Stimulated activated CD8-positive, alpha-beta memory T cell treated with anti-CD3 and anti-CD28 coated beads, Interleukin-12 subunit alpha, Interleukin-12 subunit beta, amount 100 ng/mL, for 1 hour (primary cell): ENCODE measurements at places on chromosomes 2 and 18.

GRCh38 chr2:148742373-148742772 is 97.8 kb downstream of the EPC2 start:
- DNase-seq = no peak

DNA sequence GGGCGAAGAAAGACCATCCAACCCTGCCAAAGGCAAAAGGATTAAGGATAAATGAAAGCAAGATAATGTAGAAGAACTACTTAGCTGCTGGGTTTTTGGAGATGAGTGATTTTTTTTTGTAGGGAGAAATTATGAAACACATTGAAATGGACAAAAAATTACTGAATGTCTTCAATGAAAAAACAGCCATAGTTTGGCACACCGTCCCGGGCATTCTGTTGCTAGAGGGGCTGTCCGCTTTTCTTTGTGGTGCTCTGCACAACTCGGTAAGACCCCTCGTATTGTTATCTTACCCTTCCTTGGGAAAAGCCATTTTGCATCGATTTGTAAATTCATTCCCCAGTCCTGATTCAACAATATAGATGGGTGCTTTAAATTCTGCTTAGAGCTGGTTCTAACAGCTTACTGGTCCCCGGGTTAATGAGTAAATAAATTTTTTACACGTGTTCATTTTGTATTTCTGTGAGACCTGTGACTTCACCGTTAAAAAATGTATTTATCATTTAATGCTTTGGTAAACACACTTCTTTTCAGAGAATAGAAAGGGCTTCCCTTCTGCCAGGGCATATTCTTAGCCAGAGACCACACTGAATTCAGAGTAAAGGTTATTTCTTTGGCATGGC is 912 bp upstream of the LAPTM4A start:
- no peak for DNase-seq

- no peak for DNase-seq
Measured at GRCh38 chr2:98565286-98565860, 42.9 kb downstream of the COA5 start.

- DNase-seq = no peak
Measured at GRCh38 chr18:62755946-62756345, 40.6 kb downstream of the PHLPP1 start.

GRCh38 chr2:153536115-153536514 is 57.6 kb upstream of the RPRM start:
- DNase-seq = no peak

DNA sequence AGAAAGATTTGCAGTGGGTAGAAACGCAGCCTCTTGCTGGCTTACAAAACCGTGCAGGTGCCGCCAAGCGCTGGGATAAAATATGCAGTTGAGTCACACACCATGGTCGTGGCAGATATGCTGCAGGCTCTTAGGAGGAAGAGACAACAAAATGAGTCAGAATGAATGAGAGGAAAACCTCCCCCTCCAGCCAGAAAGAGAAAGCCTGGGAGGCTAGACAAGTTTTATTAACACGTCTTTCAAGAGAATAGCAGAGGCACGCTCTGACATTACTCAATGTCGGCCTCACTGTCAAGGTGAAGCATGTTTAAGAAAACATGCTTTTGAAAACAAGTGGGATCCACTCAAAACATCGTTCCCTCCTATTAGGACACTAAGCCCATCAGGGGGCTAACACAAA is 37.1 kb upstream of the ZCCHC2 start:
- no peak for DNase-seq

DNA sequence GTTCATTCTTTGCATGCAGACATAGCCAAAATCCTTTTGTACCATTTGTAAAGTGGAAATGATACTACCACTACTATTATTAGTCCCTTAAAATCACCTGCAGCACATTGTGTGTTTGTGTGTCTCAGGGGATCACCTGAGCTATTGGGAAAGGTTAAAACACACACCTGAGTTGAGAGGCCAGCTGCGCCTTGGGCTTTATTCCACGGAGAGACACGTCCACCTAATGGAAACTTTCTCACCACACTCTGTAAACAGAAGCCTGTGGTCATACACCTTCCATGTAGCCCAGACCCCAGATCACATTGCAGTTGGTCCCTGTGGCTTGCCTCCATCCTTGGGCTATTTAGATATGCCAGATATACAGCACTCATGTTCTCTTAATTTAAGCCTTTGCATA is 81.8 kb upstream of the SH3BP4 start:
- no peak for DNase-seq

DNA sequence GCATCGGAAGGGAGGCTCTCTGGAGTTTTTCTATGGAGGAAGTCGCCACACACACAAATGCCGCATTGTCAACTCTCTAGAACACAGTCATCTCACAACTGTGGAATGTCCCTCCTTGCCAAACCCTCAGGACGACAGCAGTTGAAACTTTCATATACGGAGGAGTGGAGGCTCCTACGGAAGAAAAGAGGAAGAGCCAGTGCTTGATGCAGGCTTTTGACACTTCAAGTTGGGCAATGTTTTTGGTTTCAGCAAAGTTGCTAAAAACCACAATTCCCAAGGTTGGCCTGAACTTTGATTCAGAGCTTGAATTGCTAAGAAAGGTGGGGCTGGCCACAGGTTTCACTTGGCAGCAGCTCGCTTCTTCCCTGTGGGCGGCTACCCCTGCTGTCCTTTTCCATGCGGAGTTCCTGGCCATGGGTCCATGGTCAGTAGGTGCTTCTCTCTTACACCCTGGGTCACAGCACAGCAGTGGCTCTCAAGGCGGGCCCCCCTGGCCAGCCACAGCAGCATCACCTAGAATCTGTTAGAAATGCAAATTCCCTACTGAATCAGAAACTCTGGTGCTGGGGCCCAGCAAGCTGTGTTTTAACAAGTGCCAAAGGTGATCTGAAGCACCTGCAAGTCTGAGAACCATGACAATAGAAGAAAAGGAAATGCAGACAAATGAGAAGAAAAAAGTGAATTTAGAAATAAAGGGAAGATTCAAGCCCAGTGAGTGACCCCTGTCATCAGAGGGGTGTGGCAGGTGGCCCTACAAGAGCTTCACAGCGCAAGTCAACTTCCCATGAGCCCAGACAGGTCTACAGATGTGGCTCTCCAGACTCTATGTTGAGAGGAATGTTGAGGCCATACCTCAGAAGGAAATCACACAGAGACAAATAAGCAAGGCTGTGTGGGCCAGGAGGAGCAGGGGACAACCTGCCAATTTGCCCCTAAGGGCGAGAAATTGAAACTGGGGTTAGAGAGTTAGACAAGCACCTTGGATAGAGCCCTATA is 856.4 kb downstream of the RNF144A start:
- no peak for DNase-seq

DNA sequence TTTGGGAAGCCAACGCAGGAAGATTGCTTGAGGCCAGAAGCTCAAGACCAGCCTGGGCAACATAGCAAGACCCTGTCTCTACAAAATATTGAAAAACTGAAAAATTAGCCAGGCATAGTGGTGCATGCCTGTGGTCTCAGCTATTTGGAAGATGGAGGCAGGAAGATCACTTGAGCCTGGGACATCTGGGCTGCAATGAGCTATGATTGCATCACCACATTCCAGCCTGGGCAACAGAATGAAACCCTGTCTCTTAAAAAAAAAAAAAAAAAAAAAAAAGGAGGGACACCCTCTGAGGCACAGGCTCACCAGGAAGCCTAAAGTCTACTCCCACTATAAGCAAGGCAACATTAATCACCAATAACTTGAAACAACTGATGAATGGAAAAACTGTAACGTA is 151.1 kb downstream of the CCDC148 start:
- no peak for DNase-seq

GRCh38 chr2:134254824-134255223 is 952 bp downstream of the MGAT5 start:
- DNase-seq = no peak

DNA sequence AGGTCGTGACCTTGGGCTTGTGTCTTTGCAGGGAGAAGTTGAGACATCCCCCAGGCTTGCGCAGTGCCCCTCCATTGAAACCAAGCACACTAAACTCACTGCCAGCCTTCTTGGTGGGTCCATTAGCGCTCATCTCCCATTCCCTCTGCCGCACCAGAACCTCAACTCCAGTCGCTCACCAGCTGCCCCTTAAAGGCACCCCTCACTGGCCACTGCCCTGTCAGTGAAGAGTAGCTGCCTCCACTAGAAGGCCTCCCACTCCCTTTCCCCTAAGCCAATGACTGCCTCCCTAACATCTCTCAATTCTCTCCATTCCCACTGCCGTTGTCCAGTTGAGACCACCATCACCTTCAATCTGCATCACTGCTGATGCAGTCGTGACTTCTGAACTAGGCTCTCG is 114.8 kb upstream of the EPC2 start:
- no peak for DNase-seq

GRCh38 chr18:24259869-24260641 is 121.2 kb downstream of the CABYR start:
- no peak for DNase-seq

GRCh38 chr2:86301009-86301408 is 36.4 kb downstream of the REEP1 start:
- DNase-seq = no peak

GRCh38 chr2:191625446-191625845 is 52.5 kb upstream of the NABP1 start:
- DNase-seq = no peak

DNA sequence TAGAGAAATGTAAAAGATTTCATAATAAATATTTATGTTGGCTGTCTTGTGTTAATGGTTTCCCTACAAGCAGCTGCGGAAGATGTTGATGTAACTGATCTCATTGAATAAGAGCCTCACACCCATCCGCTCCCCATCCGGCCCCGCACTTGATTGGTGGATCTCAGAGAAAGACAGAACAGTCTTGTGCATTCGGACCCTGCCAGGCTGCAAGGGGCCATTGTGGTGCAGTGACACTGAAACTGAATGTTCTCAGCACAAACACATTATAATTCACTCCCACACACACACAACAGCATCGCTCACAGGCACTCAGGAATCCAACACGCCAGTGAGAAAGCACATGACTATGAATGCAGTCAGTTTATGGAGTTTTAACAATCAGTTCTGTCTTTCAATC is 47.8 kb downstream of the PRELID3A start:
- no peak for DNase-seq

- no peak for DNase-seq
Measured at GRCh38 chr18:63365876-63366212, 1.2 kb downstream of the KDSR start.

DNA sequence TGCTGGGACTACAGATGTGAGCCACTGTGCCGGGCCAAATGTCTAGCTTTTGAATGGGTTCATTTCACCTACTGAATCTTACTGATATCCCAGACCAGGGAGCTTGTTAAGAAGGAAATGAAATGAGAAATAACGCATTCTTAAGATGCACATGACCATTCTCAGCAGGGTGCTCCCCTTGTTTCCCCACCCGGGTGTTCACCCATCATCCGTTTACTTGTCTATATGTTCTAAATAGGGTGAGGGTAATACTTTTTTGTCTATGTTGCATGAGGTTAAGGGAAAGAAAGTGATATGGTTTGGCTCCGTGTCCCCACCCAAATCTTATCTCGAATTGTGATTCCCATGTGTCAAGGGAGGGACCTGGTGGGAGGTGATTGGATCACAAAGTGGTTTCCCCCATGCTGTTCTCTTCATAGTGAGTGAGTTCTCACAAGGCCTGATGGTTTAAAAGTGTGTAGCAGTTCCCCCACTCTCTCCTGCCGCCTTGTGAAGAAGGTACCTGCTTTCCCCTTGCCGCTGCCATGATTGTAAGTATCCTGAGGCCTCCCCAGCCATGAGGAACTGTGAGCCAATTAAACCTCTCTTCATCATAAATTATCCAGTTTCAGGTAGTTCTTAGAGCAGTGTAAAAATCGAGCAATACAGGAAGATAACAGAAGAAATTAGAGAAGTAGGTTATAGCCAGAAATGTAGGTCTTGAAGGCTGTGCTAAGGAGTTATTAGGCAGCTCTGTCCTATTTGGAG is 129.1 kb downstream of the DDX1 start:
- DNase-seq = no peak

DNA sequence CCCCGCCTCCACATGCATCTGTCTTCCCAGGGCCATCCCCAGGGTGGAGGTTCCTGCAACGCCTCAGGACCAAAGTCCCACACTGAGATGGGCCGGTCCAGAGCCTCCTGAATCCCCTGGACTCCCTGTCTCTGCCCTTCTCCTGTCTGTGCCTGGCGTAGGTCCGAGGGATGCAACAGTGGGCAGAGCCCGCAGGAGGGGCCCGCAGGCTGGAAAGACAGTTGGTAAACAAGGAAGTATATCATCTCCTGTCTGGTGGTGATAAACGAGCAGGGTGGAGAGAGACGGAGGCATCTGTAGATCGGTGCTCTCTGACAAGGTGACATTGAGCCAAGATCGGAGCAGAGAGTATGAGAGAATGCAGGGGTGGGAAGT is 72.6 kb upstream of the RAB6C start:
- DNase-seq = no peak

GRCh38 chr2:111209045-111209514 is 88.4 kb downstream of the BCL2L11 start:
- DNase-seq = no peak

- peak; percentile 58 for DNase-seq
Measured at GRCh38 chr2:219277703-219278654, 1.2 kb upstream of the DNAJB2 start.

GRCh38 chr18:4599312-4599711 is 144.2 kb upstream of the DLGAP1 start:
- no peak for DNase-seq

GRCh38 chr18:55144193-55144930 is 185.1 kb upstream of the CCDC68 start:
- DNase-seq = no peak

GRCh38 chr2:133407341-133407740 is 160.9 kb downstream of the NCKAP5 start:
- no peak for DNase-seq

DNA sequence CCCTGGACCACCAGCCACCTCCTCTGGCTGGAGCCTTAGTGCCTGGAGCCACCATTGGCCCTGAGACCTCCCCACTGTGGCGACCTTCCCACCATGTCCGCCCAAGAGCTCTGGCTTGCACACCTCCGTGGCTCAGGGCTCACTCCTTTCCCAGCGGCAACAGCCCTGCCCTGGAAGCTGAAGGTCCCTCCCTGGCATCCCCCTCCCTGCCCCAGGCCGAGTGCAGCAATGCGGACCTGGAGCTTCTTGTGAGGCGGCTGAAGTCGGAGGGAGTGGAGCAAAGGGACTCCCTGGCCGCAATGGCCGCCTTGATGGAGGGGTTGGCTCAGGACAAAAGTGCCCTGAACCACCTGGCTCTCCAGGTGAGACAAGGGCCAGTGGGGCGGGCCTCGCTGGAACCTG is 28.6 kb downstream of the CROCC2 start:
- no peak for DNase-seq

GRCh38 chr18:26575865-26576217 is 27.5 kb upstream of the KCTD1 start:
- DNase-seq = no peak

- no peak for DNase-seq
Measured at GRCh38 chr2:232235716-232236115, 142.8 kb upstream of the ALPP start.

GRCh38 chr2:1652034-1652790 is 92.1 kb downstream of the PXDN start:
- DNase-seq = no peak

DNA sequence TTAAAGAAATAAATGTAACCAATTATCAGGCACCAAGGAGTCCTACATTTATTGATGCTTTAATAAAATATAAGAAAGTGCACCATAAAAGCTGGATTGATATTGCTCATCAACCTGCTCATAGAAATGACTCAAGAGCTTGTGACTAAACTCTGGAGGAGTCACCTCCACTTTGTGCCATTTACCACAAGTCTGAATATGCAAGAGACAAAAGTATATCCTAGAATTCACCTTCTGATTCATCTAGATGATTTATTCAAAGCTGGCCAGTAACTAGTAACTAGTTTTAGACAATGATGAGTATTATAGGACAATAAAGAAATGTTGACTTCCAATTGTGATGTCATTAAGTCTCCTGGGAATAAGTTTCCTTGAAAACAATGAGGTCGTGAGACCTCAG is 146.0 kb upstream of the SOX11 start:
- DNase-seq = no peak

- no peak for DNase-seq
Measured at GRCh38 chr2:68700560-68700959, 34.1 kb upstream of the ARHGAP25 start.
